Activated T-cell treated with anti-CD3 and anti-CD28 coated beads, Interleukin-2, amount 50 U/mL, for 1 hour (primary cell): ENCODE measurements at places on chromosomes 7 and 10.

DNA sequence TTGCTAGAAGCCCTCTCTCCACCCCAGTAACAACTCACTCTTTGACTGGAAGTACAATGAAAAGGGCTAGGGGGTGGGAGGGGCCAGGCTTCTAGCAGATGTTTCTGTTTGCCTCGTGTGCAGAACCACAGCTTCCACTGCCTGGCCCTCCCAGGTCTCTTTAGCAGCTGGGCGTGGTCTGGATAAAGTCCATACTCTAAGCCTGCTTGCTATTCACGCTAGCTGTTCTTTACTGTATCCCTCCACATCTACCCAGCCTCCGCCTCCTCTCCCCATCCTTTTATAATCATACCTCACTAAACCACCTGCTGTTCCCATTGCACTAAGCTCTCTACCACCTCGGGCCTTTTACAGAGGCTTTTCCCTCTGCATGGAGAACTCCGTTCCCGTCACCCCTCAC is 288.8 kb downstream of the CAMK1D start:
- DNase-seq = no peak

DNA sequence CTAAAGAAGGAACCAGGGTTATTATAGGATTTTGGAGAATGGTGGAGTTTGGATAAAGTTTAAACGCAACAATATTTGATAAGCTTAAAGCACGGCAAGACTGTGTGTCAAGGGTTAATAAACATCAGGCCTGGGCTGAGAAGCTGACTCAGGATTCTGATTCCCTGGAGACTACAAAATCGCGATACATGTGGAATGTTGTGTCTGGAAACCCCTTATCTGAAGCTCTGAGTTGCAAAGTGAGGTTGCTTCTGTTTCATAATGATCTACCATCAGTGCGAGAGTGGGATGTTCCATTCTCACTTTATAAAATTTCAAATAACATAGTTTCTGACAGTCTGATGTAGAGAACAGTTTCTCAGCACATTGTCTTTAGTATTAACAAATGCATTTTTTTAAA is 7.8 kb downstream of the C1GALT1 start:
- DNase-seq = no peak

DNA sequence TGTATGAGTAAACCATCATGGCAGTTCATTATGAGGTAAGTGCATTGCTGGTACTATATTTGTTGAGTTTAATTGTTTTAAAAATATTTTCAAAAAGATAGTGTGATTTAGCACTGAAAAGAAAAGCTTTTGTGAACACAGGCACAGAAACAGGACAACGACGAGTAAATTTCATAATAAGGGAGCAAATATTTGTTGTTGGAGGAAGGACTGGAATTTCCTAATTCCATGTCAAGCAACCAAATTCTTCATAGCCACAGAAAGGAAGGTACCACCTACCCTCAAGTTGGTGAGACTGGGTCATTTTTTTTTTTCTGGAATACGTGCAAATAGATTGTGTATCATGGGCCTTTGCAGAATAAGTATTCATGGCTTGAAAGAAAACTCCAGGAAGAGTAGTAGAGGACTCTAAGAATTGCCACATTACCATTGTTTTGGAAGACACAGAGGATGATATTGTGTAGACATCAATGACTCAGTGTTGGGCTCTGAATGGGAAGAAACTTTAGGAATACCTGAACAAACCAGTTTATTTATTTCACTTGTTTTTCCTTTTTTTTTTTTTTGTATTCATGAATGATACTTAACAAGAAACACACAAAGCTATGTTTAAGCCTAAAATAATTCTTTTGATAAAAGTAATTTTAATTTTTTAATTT is 7.8 kb downstream of the UBE2D4 start:
- DNase-seq = no peak

- no peak for DNase-seq
Measured at GRCh38 chr10:71297343-71297742, 21.7 kb upstream of the SLC29A3 start.

- peak; percentile 36 for DNase-seq
Measured at GRCh38 chr7:26293569-26294308, 2.1 kb downstream of the SNX10 start.

GRCh38 chr10:79230328-79230830 is 116.9 kb upstream of the PPIF start:
- DNase-seq = no peak

DNA sequence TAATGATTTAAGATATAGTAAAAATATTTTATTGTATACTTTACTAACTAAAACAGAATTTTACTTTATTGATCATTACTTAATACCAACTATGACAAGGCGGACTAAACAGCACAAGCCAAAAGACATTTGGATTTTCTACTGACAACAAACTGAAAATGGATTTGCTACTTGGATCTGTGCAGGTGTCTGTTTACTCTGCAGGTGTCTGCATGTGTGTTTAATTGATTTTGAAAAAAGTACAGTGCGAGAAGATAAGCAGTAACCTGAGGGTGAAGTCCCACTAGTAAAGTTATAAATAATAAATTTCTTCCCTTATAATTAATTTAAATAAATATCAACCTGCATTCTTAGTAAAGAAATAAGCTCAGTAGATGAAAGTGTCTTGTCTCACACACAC is 696.8 kb upstream of the MBL2 start:
- DNase-seq = no peak

- DNase-seq = no peak
Measured at GRCh38 chr10:51857305-51857704, 157.9 kb upstream of the CSTF2T start.

DNA sequence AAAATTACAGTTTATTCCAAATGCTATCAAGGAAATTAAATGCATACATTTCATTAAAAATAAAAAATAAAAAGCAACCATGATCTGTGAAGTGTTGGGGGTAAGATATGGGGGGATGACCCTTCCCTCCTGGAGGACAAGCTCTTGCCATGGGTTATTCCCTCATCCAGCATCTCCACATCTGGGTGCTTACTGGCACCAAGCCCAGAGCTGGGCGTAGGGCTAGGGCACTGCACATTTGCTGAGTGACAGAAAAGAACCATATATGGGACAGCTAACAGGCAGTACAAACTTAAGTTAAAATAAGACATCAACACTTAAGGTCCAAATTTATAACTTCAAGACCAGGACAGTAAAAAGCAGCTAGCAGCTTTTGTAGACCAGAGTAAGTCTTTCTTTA is 10.2 kb downstream of the CCDC6 start:
- DNase-seq = no peak

DNA sequence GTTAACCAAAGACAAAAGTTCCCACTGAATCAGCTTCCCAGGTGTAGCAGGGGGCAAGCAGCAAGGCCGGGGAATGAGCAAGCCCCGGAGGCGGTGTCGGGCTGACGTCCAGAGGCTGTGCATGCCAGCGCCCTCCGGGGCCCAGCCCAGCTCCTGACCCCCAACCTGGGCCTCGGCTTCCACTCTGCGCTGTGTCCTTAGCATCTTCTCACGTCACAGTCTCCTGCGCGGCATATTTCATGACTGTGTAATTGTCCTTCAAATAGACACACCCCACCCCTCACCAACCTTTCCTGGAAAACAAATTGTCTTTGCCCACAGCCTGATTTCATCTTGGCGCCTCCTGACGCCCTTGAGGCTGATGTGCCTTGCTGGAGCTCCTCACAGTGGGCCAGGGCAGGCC is 133.5 kb downstream of the RGS10 start:
- DNase-seq = no peak

- DNase-seq = no peak
Measured at GRCh38 chr7:158324397-158325360, 262.9 kb downstream of the PTPRN2 start.

GRCh38 chr7:4434306-4434705 is 247.8 kb upstream of the FOXK1 start:
- DNase-seq = no peak

GRCh38 chr10:123272171-123272570 is 118.0 kb downstream of the BUB3 start:
- DNase-seq = no peak

DNA sequence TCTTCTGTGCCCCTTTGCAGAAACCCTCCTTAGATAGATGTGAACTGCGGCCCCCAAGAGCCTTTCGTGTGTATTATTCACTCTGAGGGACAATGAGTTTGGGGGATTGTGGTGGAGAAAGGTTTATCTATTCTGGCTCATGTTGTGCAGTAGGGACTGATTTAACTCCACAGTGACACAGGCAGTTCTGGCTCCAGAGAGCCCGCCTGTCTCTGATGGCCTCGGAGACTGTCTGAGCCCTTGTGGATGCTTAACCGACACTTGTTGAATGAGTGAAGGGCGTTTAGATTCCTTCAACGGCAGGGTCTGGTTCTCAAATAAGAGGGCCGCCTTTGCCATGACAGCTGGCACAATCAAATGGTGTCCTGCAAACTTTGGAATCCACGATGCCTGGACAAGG is 5.8 kb downstream of the NPTX2 start:
- no peak for DNase-seq

DNA sequence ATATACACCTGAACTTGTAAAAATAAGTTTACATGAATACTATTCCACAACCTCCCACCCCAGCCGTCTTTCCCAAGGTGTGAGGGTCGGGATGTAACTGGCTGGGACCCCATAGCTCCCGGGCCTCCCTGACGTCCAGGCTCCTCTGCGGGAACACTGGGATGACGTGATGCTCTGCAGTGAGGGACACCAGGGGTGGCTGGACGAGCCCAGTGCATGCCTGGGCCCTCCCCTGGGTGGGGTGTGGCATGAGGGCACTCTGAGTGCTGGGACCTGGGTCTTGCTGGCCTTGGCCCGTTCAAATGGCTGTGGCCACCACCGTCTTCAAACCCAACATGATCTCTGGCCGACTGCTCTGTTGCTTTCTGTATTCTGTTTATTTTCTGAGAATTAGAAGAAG is 182.4 kb downstream of the DNAJB6 start:
- no peak for DNase-seq

DNA sequence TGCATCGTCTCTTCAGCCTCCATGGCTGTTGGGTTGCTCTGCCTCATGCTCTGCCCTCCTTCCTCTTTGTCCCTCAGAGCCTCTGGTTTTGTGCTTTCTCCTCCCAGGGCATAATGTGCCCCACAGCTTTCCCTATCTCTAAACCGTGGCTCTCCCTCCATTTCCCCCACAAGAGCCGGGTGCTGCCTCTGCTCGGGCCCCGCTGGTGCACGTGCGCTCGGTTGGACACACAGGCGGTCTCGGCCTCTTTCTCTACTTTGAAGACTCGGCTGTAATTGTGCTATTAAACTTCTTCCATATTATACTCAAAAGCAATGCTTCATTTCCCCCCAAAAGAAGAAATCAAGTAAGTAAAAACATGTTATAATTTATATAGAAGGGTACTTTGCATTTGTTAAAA is 109.7 kb upstream of the KLF14 start:
- DNase-seq = no peak

DNA sequence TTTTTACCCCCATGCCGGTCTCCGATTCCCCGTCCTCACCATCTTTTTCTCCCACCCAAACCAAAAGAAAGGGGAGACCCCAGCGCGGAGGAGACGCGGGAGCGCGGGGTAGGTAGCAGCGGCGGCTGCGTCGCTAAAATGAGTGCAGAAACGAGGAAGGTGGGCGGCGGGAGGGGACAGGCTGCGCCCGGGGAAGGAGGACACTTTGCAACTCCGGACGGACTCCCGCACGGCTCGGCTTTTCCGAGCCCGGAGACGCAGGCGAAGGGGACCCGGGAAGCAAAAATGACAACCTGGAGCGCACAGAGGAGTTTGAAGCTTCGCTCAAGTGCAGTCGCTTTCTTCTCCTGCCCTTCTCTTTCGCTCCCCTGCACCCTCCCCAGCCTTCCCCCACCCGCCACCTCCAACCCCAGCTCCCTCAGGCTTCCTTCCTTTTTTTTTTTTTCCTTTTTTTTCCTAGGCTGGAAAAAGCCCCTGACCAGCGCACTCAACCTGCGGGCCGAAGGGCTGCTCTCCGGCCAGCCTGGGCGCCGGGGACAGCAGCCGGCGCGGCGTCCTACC is 453 bp downstream of the SFMBT2 start:
- peak; percentile 58 for DNase-seq

DNA sequence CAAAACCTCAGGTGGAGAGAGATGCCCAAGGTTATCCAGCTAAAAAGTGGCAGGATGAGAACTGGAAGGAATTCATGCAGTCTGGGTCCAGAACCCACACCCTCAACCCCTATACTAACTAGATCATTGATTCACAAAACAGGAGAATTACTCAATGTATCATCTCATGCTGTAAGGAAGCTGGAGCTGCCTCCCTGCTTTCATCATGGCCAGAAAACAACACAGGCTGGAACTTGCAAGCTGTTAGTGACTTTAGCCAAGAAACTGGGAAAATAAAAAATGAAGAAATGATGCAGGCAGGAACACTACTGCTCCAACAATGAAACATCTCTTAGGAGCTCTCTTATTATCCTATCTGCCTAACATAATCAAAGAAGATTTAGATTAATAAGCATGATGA is 619.8 kb upstream of the CELF2 start:
- no peak for DNase-seq

- DNase-seq = no peak
Measured at GRCh38 chr7:1501487-1502270, 2.5 kb downstream of the INTS1 start.

- no peak for DNase-seq
Measured at GRCh38 chr10:37856881-37857286, 526 bp downstream of the ZNF248 start.

DNA sequence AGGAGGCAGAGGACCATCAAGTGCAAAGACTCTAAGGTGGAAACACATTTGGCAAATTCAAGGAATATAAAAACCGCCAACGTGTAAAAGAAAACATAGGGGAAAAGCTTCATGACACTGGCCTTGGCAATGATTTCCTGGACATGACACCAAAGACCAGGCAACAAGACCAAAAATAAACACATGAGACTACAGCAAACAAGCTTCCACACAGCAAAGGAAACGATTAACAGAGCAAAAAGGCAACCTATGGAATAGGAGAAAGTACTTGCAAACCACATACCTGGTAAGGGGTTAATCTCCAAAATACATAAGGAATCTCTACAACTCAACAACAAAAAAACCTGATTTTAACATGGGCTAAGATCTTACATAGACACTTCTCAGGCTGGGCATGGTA is 3.5 kb downstream of the GSTO1 start:
- DNase-seq = no peak

DNA sequence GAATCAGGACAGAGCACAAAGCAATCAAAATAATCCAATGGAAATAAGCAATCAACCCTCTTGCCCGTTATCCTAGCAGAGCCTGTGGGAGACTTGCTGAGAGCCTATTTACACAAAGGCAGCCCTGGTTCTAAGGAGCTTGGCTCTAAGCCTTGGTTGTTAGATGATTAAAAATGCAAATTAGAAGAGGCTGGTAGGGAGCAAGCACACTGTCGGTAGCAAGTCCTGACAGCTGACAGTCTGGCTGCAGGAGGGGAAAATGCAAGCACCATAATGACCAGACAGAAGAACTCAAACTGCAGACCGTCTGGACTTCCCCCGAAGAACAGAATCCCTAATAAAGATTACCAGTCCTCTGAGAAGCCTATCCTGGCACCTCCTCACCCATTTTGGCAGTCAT is 131.8 kb upstream of the CTTNBP2 start:
- DNase-seq = no peak

- no peak for DNase-seq
Measured at GRCh38 chr10:124125305-124126116, 32.1 kb upstream of the CHST15 start.

- no peak for DNase-seq
Measured at GRCh38 chr7:105909742-105910141, 33.3 kb upstream of the ATXN7L1 start.

- no peak for DNase-seq
Measured at GRCh38 chr7:28937619-28938018, 20.5 kb downstream of the TRIL start.

GRCh38 chr7:151810441-151811232 is 66.3 kb downstream of the PRKAG2 start:
- DNase-seq = no peak
